ENCODE measurements at places on chromosomes 6 and 20.
A peak's percentile ranks its signal among the peaks of the same experiment; 100 is the strongest.

- DNase-seq: no peak
These were observed 239.1 kb upstream of the CEP162 start for GRCh38 chr6:84466511-84466910.

GRCh38 chr6:96755096-96755495, 82.2 kb downstream of the GPR63 start:
- DNase-seq: no peak

DNA sequence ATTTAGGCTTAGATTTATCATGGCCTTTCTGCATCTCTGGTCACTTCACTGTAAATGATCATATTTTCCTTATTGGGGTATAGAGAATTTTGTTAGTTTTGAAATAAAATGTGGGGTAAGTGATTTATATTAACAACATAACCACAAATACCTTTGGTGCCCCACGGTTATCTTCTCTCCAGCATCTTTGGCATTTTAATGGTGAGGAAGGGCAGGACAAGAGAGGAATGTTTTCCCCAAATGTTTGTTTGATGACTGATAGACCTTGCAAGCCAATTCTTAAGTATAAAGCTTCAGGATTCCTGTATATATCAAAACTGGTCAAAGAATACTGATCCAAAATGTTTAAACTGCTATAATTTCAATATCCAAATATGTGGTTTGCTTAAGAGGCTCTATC, 171.6 kb upstream of the SMLR1 start:
- DNase-seq: no peak

DNA sequence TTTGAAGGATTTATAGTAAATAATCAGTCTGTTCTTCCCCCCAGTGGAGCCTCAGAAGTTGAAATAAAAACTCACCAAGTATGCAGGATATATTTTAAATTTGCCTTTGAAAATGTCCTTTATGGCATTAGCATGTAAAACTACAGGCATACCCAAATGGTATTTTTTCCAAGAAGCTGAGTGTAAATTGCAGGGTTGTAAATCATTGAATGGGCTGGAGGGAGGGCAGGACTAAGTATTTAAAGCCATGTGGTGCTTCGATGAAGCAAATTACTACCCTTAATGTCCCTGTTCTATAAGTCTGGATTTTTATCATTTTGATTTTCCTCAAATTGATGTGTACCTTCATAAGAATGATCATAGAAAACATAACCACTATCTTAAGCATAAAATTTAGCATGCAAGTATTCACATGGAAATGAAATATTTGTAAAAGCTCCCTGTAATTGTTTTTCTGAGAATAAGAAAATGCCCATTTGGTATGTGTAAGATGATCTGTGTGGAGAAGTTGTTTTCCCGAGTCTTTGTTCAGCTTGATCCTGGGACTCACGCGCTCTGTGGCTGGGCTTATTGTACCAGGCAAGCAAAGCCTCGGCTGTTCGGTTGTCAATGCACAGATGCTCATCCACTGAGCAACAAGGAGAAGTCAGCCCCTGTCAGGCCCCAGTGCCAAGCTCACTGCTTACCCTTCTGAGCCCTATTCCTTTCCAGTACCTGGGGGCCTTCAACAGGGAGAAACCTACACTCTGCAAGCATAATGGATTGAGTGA, 66.7 kb downstream of the CD164 start:
- no peak for DNase-seq

DNA sequence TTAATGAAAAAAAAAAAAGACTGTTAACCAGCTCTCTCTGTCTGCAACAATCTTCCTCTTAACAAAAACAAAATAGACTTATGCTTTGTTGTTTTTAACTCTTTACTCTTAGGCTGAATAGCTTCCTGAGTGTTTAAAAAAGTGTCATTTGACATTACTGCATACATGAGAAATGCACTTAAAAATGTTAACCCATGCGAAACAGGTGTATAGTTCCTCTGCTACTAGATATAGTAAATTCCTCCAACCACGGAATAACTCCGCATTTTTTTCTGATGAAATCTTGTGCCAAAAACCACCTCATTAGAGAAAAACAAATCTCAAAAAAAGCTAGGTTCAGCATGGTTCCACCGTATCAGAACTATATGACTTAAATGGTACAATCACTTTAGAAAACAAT, 426.0 kb downstream of the ADGRB3 start:
- DNase-seq: no peak

- DNase-seq: no peak
These were observed 37.2 kb downstream of the REV3L start for GRCh38 chr6:111445861-111446267.

GRCh38 chr20:49354673-49355072, 76.8 kb upstream of the ZNFX1 start:
- no peak for DNase-seq

GRCh38 chr6:40947876-40948526, 91.0 kb downstream of the UNC5CL start:
- DNase-seq: no peak

DNA sequence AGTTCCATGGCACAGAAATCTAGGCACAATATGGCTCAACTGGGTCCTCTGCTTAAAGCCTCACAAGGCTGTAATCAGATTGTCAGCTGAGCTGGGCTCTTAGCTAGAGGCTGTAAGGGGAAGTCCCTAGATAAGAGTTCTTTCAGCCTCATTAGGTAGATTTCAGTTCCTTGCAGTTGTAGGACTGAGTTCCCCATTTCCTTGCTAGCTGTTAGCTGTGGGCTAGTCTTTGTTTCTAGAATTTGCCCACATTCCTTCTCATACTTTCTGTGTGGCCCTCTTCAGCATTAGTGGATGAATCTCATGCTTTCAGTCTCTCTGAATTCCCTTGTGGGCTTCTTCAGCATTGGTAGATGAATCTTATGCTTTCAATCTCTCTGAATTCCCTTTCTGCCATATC, 71.0 kb upstream of the MRAP2 start:
- DNase-seq: no peak

DNA sequence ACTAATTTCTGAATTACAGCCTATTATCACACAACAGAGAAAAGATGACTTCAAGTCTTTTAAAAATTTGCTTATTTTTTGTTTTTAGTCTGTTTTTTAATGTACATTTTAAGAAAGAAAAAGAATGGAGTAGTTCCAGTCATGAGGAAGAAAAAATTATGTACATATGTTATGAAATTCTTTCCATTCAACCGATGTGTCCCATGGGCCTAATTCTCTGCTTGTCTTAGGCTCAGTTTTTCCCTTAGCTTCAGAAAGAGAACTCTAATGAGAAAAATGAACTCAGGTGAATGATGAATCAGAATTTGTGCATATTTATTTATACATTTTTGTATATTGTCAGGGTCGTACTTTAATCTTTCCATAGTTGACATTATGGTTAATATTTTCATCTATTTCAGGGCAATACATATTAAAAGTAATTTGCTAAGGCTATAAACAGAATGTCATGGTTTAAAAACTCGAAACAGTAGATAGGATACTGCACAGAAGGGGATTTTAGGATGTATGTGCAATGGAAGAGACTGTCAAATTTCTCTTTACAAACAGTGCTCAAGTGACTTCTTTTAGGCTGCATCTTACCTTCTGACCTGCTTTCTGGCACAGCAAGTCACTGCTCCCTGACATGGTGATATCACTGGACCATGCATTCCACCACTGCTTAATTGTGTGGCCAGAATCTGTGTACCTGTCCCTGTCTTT, 153.1 kb downstream of the EPHA7 start:
- DNase-seq: no peak

DNA sequence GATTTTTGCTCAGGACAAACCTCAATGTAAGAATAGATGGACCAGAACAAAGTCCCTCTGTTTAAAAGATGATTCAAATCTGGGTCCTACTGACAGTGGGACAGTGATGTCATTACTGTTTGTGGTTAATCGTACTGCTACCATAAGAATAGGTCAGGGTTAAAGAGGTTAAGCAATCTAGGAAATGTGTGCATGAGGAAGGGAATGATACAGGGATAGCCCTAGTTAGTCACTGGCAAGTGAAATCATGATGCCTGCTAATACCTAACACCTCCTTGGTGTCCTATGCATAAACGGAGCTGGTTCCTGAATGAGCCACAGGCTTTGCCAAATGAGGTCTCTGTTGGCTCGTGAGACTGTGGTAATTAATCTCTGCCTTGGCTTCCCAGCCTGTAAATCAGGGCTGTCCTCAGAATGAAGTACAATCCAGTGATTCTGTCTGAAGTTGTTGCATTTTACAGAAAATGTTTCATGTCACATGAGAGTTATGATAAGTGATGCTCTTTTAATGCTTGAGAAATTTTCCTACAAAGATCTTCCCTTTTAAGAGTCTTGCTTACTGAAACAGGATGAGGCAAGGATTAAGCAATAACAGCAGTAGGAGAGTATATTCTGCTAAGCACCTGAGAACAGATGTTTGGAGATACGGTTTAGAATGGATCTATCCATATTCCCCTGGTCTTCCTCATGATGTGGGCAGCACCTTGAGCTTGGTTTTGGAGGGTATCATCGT, 3.8 kb downstream of the MEP1A start:
- DNase-seq: no peak

DNA sequence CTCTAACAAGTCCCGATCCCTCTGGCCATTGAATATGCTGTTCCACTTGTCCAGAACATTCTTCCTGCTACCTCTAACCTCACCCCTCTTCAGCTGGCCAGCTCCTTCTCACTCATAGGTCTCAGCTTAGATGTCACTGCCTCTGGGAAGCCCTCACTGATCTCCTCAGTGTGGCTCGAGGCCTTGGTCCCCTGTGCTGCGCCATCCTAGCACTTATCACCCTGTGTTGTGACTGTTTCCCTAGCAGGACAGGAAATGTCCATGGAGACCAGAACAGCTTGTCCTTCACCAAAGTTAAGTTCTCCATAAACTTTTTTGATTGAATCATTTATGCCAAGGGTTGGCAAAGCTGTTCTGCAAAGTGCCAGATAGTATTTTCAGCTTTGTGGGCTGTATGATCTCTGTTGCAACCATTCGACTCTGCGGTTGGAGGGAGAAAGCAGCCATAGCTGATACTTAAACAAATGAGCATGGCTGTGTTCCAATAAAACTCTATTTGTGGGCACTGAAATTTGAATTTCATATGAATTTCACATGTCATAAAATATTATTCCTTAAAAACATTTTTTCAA, 6.5 kb upstream of the BNIP5 start:
- no peak for DNase-seq

GRCh38 chr6:150238846-150239407, 96.1 kb downstream of the PPP1R14C start:
- no peak for DNase-seq

DNA sequence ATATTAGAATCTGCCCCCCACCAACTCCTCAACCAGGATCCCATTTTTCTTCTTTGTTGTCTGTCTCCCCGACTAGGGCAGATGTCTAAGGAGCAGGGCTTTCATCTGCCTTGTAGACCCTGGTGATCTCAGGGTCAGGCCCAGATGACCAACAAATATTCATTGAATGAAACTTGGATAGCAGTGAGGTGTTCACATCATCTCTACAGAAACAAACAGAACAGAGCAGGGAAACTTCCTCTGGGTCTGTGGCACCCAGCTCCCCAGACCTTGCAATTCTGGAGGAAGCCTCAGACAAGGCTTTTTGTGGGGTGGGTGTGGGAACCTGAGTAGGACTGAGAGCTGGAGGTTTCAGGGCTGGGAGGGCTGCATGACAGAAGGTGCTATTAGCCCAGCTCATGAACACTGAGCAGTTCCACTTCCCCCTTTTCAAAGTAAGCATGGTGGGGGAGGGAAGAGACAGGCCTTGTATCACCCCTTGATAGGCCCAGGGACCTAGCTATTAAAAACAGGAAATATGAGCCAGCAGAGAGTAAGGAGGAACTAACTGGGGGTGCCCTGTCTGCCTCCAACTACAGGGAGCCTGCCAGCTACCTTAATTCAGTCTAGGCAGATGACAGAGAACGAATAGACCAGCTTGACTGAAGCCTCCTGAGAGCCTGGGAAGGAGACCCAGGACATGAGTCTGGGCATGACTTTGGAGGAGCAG, 37.3 kb upstream of the TOP1 start:
- DNase-seq: peak; percentile 32

DNA sequence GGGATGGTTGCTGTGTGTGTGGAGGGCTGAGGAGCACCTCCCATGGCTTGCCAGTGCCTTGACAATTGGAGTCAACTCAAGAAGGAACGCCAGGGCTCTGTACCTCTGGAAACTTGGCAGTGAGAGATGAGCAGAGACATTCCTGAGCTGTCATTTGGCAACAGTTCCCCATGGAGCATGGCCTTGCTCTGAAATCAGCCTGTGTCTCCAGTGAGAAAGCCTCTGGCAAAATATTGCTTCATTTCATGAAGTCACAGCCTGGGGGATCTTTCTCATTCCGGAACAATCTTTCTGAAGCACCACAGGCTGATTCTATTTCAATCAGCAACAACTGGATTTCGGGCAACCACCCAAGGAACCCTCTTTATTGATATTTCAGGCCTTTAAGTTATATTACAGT, 52.2 kb upstream of the FNDC1 start:
- no peak for DNase-seq

DNA sequence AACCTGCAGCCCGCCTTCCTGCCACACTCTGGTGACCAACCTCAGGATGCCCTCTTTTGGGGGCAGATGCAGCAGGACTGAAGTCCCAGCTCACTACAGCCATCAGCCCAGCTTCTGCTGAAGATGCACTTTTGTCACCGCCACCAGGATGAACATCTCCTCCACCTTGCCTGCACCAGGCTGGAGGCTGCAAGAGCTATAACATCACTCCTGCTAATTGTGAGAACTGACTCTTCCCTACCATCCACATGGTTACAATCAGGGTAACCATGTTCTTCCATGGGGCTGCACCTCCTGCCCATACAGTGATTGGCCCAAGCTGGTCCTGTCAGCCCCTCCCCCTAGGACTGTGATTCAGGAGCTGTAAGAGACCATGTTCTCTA, 2.0 kb upstream of the ACTL10 start:
- no peak for DNase-seq

DNA sequence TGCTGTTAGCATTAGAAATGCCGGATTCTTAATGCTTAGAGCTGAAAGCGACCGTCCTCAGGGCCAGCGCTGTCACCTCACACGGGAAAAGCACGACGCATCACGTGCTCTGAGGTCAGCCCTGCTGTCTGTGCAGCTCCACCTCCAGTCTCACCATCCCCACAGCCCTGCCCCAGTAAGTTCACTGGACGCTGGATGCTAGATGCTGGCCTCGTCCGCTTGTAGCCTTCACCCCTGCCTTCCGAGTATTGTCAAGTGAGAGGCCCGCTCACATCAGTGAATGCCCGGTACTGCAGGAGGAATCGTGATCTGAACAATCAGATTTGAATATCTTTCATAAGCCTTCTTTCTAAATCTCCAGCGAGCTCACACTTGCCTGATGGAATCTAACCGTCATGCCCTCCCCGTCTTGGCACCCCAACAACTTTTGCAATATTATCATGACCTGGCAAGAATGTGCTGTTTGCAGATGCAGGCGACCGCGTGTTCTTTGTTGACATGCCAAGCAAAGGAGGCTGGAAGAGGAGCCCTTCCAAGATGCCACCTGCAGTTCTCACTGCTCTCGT, 64.9 kb downstream of the DLL1 start:
- no peak for DNase-seq
